Activated T-cell treated with anti-CD3 and anti-CD28 coated beads for 24 hours (primary cell): ENCODE measurements at places on chromosomes 5 and 9.
A peak's percentile ranks its signal among the peaks of the same experiment; 100 is the strongest.

- DNase-seq: peak; percentile 40
Measured at GRCh38 chr9:137064027-137064879, 6.1 kb downstream of the SAPCD2 start.

- no peak for DNase-seq
Measured at GRCh38 chr9:64066736-64067368, 1218.2 kb downstream of the FOXD4L5 start.

GRCh38 chr5:180353048-180353979 is at the start of gene GFPT2:
GFPT2 (minus strand) TSS chr5:180353336; CDS start chr5:180353217, 119 bp downstream.
- peak; percentile 66 for DNase-seq

- peak; percentile 28 for DNase-seq
Measured at GRCh38 chr9:70563431-70564204, 149.2 kb upstream of the KLF9 start.

DNA sequence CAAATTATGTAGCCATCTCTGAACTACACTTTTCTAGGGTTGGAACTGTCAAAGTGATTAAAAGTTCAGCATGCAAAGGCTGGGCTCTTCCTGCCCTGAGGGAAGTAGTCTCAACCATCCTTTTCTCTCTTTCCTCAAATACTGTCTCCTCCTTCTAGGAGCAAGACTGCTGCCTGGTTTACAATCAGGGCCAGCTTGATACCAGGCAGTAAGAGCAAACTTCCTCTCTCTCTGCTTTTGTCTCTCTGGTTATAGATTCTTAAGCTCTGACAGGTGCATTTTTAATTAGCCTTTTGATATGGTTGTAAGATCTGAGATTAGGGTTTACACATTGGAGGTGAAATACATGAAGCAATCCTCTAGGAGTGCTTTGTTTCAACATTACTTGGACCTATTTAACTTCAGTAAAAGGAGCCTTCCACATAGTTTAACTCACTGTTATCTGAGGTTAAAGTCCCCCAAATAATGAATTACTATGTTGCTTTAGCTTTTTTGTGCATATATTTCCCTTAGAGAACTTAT is 436.1 kb downstream of the SPATA31D1 start:
- DNase-seq: no peak
